ENCODE measurements at places on chromosomes 13 and 19.

DNA sequence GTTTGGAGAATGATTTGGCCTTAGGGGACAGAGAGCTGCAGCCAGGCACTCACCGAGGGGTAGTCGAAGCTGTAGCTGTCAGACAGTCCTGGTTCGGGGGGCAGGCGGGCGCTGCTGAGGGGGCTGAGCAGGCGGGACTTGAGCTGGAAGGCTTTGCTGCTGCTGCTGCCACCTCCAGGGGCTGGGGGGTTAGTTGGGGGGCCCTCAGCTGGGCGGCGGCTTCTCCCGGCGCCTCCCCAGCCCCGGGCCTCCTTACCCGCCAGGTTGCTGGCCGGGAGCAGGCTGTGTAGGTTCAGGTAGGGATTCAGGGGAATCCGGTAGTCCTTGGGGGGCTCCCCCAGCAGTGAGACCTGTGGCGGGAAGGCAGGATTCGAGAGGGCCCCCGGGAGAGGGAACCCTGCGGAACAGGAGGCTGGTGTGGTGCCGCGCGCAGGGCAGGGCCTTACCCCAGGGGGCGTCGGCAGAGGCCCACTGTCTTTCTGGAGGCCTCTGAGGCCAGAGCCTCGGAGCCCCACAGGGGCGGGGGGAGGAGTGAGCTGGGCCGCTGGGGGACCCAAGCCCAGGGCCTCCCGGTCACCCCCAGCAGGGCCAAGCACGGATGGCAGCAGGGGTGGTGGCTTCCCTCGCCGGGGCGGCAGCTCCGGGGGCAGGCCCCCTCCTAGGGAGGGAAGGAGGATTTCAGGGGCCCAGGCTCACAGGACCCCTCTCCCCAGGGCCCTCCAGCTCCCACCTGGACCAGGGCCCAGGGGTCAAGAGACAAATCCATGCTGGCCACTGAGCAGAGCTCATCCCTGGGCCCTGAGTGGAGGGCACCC lies 5.0 kb upstream of the FDX2 start:
- no peak for DNase-seq

- no peak for DNase-seq
These were observed 836 bp upstream of the BST2 start for GRCh38 chr19:17406046-17406886.

GRCh38 chr13:95226476-95226875 lies 74.8 kb downstream of the ABCC4 start:
- DNase-seq, result no peak

- no peak for DNase-seq
These were observed 47.9 kb upstream of the POMP start for GRCh38 chr13:28610996-28611395.

DNA sequence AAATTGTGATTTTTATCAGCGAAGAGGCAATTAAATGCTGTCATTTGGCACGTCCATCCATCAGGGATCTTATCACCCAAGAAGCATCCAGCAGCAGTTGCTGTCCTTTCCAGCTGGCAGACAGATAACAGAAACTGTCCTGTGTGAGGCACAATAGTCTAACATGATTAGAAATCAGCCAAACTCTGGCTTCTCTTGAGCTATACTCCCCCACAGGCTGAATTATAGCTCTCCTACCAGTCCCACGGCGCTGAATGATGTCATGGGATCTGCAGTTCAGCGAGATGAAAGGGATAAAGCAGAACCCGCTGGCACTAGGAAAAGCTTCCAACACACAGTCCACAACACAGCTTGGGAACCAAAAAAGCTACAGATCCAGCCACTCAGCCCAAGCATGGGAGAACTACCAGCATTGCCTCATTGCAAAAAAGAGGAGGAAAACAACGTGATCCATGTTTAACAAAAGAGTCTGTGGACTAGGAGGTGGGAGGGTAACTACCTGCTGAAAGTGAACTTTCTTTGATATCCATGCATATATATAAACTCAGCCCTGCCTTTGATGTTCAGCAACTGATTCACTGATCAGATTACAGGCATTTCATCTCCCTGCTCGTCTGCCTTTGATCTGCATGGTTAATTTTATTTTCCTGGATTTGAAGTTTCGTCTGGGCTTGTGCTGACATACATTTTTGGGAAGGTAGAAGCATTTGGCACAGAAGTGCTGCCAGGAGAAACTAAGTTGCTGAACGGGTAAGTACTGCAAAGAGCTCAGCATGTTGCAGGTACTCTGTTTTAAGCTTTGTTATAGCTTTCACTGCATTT lies at the start of gene TNFRSF19:
TSS of gene TNFRSF19 (plus strand) at position 314 of the 822 bp plus-strand sequence. CDS start 19,772 bp downstream, outside the sequence.
- no peak for DNase-seq

GRCh38 chr13:38661010-38661675 lies 25.7 kb upstream of the FREM2 start:
- DNase-seq, result no peak

DNA sequence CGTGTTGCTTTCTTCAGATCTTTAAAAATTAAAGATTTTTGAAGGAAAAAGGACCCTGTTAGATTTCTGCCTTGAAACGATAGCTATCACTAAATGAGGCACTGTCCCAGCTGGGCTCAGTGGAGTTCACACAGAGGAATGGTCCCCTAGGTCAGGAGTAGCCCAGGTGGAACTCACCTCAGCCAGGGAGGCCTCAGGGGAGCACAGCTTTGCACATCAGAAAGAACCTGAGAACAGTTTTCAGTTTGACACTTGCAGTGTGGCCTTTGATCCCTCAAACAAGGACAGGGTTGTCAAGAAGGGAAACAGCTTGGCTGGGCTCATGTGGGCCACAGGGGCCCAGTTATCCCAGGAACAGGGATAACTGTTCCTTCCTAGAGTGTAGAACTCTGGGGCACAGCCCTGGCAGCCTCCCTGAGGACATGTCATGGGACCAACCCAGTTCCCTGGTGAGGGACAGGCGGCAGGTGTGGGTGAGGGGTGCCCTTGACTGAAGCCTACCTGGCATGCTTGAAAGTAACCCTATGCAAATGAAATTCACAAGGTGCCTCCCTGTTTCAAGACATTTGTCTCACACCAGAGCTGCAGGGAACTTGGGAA lies 59.4 kb downstream of the CHST8 start:
- no peak for DNase-seq

- peak; percentile 70 for DNase-seq
These were observed 52.4 kb downstream of the SKA3 start for GRCh38 chr13:21123956-21124355.

DNA sequence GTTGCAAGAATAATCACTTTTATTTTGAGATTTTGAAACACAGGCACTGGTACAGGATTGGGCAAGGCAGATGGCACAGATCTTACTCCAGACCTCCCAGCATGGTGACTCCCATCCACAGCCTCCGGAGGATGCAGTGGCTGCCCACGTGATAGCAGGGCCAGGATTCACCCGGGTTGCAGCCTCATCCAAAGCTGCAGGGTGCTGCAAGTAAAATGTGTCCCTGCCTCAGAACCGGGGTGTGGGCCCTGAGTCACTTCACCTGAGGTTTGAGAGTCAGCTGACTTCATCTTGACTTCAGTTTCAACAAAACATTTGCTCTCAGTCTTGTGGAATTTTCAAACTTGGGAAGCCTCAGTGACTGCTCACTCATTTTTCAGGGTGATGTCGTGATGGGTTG lies 201.9 kb downstream of the FGF9 start:
- DNase-seq, result no peak

DNA sequence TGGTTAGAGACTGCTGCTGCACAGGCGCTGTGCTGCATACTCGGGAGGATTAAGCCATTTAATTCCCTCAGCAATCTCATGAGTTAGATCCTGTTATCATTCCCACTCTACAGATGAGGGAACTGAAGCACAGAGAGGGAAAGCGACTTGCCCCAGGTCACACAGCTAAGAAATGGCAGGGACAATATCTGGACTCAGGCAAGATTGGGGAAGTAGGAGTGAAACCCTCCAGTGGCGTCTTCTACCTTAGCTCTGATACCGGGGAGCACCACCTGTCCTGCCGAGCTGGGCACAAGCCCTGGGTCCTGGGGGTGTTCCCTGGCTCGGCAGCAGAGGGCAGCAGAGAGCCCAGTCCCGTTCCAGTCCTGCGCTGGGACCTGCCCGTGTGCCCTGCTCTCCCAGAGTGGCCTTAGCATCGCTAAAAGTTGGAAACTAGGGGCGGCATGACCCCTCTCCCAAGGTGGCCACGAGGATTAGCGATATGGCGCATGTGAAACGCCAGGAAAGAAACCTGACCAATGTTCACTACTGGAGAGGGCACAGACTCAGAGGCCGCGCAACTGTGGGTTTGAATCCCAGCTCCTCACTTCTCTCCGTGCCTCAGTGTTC lies 20.5 kb downstream of the CYTH2 start:
- DNase-seq, result no peak

DNA sequence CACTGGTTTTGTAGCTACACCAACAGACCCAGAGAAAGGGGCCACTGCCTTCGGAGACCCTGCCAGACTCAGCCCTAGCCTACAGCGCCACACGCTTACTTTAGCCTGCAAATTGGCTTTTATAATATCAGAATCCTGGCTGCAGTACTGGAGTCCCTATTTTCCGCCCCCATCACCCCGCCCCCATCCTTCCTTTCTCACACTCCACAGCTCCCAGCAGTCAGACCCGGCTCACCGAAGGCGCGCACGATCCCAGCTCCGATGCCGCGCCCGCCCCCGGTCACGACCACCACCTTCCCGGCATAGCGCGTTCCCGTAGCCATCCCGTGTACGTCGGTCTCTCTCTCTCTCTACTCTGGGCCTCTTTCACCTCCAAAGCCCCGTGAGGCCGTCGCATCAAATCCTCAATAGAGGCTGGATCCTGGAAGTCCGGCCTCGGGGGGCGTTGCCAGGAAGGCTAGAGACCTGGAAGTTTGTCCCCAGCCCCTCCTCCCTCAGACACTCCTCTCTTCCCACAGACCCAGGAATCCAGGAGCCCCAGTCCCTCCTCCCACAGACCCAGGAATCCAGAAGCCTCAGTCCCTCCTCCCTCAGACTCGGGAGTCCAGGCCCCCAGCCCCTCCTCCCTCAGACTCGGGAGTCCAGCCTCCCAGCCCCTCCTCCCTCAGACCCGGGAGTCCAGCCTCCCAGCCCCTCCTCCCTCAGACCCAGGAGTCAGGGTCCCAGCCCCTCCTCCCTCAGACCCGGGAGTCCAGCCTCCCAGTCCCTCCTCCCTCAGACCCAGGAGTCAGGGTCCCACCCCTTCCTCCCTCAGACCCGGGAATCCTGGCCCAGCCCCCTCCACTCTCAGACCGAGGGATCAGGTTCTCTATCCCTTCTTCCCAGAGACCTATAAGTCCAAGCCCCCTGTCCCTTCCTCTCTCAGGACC lies at the start of gene HSD17B14:
TSS of gene HSD17B14 (minus strand) at position 403 of the 929 bp plus-strand sequence. CDS start at position 323, 80 bp downstream.
- no peak for DNase-seq

GRCh38 chr19:3880471-3881271 lies at the start of gene ATCAY:
ATCAY (plus strand) TSS chr19:3880685; CDS start chr19:3885768, 5,083 bp downstream.
- DNase-seq, result no peak

DNA sequence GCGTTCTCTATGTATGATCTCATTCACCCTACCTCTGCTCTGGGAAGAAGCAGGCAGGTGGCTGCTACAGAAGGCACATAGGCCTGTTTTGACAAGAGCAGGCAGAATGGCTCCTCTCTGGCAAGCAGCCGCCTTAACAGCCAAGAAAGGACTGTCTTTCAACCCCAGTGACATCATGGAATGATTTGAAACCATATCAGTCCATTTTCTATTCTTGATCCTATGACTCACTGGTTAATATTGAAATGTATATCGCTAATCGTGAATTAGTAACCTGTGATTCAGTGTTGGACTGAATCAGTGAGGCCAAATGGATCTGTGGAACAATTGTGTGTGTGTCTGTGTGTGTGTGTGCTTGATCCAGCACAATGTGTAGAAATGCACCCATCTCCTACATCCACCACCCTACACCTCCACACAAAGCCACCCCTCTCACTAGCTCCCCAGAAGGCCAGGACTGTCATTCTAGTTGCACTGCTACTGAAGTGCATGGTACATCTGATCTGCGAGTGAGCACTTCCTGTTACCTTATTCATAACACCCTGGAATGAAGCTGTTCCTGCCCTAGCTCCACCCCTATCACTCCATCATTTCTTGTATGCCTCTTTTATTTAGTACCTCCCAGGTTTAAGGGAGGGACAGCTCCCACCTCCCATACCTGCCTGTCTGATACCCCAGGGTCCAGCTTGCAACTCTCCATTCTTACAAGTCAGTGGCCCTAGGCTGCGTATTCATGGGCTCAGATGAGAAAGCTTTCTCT lies 460.0 kb downstream of the FOXO1 start:
- DNase-seq, result no peak

GRCh38 chr13:25943658-25944057 lies 108.2 kb downstream of the SHISA2 start:
- no peak for DNase-seq

GRCh38 chr19:1774989-1775772 lies 21.9 kb downstream of the ONECUT3 start:
- no peak for DNase-seq

DNA sequence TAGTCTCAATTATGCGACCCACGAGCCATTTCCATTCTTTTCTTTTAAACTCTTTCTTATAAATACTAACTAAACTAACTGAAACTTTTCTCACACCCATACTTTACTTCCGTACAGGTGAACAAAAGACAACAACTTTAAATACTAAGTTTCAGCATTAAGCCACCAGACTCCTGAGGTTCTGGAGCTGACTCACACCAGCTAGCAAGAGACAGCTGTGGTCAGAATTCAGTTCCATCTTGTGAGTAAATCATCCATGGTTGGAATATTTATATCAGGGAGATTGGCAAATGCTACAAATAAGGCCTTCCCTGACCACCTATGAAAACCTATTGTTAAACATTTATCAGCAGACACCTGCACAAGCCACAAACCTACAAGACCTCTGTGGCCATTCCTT lies 897.0 kb downstream of the EFNB2 start:
- DNase-seq, result no peak

DNA sequence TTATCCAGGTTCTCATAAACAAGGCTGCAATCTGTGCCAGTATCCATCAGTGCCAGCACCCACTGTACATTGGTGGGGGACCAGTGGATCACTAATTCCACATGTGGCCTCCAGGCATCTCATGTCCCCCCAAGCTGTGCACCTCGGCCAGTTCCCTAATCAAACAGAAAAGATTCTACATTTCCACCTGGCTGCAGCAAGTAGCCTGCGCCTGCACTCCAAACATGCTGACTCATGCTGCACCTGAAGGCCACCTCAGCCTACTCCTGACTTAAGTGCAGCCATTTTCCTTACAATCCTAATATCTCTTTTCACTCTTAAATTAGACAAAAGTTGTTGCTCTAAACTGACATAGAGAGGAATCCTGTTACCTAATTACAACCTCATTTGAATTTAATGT lies 729.4 kb upstream of the MIR17HG start:
- DNase-seq, result no peak

DNA sequence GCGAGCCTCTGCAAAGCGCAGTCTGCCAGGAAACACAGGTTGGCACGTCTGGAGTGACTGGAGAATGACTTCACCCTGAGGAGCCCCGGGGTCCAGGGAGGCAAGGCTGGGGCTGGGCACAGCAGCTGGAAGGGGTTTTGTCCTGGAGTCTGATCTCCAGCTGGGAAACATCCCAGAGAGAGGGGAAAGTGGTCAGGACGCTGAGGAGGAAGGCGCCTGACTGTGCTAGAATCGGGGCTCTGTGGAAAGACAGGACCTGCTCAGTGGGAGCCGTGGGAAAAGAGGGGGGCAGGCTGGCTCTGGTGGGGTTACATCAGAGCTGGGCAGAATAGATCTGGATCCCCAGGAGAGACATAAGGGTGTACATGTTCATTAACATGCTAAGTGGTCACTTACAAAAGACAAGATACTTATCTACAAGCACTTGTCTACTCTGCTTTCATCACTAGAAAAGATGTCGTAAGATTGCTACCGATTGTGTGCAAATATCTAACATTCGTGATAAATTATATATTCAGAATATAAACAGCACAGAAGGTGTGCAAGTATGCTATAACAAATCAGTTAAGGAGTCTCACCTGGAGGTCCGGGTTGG lies 106.6 kb downstream of the COL4A1 start:
- no peak for DNase-seq
